ENCODE measurements at places on chromosomes 5 and 9.

- DNase-seq = no peak
These were observed 574.5 kb upstream of the ARRDC3 start for GRCh38 chr5:91957666-91958065.

DNA sequence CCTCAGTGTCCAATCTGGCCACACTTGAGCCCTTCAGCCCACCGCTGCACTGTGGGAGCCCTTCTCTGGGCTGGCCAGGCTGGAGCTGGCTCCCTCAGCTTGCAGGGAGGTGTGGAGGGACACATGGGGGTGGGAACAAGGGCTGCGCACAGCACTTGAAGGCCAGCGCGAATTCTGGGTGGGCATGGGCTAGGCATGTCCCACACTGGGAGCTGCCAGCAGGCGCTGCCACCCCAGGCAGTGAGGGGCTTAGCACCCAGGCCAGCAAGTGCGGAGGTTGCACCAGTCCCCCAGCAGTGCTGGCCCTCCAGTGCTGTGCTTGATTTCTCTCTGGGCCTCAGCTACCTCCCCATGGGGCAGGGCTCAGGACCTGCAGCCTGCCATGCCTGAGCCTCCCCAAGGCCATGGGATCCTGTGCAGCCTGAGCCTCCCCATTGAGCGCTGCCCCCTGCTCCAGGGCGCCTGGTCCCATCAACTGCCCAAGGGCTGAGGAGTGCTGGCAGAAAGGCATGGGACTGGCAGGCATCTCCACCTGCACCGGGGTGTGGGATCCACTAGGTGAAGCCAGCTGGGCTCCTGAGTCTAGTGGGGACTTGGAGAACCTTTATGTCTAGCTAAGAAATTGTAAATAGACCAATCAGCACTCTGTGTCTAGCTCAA is 148.2 kb downstream of the EMB start:
- DNase-seq = no peak

DNA sequence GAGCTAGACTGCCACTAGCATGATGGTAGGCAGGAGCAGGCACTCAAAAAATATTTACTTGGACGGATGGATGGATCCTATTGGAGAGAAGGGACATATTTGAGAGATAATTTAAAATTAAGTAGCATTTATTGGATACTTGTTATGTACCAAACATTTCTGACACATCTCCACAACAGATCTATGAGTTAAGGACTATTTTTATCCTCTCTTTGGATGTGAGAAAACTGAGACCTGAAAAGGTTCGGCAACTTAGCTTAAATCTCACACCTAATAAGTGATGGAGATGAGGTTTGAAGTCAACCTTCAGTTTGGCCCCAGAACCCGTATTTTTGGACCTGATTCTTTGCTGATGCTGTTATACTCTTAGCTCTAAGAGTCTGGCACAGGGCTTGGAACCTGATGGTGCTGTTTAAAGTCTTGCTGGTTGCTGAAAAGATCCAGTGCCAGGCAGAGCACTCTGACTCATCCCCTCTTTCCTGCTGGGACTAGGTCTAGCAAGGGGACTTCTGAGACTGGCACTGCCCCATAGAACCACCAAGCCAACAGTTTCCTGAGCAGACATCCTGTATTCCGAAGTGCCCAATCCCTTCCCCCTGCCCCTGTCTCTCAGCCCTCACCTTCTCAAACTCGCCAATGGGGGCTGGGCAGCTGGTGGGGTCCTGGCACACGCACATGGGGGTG is 15.6 kb downstream of the SPARC start:
- no peak for DNase-seq

DNA sequence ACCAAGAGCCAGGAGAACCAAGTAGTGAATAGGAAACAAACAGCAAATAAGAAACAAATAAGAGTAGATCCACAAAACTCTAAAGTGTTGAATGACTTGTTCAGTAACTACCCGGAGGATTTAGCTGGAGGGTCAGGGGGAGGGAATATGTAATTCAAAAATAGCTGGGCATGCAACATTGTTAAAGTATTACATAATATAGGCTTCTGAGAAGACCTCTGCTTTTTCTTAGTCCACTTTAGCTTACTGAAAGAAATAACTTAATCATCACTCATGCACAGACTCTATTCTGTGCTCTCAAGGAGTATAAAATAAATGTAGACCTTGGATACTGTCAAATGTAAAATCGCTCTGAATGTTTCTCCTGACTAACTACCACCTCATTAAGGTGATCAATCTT is 183.2 kb upstream of the POU5F2 start:
- DNase-seq = no peak

- DNase-seq = no peak
These were observed 598 bp downstream of the PCDHA2 start for GRCh38 chr5:140795259-140795641.

DNA sequence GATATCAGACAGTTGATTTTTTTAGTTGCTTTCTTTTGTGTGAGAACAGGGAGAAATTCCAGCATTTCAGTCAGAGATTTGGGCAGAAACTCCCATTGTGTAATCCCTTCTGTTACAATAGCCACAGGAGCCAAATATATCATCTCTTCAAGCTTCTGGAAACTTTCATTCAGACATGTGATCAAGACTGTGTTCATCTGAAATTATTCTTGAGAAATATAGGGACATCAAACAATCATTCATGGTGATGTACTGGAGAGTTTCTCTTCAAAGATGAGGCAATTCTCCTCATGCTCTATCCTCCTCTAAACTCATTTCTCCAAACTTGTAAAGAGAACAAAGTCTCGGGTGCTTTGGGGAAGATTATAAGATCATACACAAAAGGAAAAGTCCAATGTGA is 35.2 kb upstream of the CSNK1G3 start:
- no peak for DNase-seq

DNA sequence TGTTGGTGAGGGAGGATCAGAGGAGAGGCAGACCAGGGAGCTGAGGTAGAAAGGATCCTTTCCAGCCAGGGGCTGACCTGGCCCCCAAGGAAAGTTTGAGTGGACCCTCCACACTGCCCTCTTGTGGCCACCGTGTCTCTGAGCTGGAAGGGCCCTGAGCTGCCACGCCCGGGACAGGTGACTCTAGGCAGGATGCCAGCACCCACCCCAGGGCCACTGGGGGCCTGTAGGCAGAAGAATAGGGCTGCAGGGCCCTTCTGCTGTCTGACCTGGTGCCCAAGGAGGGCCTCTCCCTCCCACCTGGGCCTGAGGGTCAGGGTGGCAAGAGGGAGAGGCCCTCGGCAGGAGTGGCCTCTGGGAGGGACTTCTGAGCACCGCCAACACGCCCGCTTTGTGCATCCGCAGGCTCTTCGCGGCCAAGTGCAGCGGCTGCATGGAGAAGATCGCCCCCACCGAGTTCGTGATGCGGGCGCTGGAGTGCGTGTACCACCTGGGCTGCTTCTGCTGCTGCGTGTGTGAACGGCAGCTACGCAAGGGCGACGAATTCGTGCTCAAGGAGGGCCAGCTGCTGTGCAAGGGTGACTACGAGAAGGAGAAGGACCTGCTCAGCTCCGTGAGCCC is 76.8 kb downstream of the LMX1B start:
- peak; percentile 25 for DNase-seq

DNA sequence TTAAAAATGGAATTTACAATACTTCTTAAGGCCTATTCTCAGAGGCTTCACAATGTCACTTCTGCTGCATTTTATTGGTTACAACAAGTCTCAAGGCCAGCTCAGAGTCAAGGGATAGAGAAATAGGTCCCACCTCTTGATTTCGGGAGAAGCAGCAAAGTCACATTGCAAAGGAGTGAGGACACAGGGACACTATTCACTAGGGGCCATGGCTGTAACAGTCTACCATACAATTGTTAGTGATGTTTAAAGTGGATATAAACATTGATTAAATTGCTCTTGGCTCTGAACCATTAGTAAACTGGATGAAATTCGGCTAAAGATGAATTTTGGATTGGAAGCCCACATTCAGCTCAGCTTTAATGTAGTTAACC is 21.7 kb upstream of the CMBL start:
- DNase-seq = no peak

DNA sequence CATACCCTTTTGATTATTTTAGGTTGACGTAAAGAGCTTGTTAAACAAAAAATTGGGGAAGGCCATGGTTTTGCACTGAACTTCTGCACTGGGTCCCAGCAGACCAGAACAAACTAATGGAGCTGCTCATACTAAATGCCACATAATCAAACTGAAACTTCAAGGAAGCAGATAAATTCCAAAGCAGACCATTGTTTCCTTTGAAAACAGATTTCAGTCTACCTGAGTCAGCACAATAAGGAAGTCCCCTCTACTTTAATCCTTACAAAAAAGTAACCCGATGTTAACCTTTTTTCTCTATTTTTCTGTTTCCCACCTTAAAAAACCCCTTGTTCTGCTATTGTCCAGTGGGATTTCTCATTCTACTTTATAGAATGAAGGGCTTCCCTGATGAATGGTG is 39.2 kb downstream of the WDR36 start:
- DNase-seq = no peak

- no peak for DNase-seq
These were observed 70.3 kb downstream of the BARX1 start for GRCh38 chr9:93884808-93885207.

DNA sequence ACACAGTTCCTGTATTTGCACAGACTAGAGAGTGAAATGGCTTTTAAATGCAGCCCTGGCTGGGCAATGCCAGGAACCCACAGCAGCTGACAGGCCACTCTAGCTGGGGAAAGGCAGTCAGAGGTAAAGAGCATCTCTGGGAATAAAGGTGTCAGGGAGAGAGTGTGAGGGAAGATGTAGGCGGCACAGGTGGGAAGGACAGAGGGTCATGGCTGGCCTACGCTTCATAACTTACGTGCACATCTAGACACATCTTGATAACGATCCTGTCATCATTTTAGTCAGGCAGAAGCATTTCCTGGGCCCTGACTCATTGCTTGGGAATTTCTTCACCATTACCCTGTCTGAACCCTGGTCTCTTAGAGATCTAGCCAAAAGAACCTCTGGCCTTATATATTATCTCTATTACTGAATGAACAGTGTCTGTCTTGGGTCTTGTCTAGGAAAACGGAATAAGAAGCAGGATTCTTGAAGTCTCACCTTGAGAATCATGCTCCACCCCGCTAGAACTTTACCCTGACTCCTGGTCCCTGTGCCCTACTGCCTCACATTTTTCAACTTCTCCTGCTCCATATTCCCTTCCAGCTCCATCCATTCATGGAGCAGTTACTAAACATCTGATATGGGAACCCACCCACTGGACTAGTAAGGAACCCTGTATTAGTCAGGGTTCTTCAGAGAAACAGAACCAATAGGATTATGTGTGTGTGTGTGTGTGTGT is 106.4 kb upstream of the ELL2 start:
- no peak for DNase-seq

DNA sequence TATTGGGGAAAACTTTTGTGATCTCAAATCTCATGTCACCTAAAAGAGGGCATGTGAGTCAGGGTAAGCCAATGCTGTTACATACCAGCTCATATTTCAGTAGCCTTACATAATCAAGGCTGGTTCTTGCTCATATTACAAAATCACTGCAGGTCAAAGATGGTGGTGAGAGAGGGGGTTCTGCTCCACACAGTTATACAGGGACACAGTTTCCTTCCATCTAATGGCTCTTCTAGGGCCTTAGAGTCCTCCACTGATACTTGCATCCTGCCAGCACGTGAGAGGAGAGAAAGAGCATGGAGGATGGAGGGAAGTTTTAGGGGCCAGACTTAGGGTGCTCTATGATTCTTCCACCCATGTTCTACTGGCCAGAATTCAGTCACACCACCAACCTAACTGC is 130.0 kb downstream of the LIFR start:
- no peak for DNase-seq

DNA sequence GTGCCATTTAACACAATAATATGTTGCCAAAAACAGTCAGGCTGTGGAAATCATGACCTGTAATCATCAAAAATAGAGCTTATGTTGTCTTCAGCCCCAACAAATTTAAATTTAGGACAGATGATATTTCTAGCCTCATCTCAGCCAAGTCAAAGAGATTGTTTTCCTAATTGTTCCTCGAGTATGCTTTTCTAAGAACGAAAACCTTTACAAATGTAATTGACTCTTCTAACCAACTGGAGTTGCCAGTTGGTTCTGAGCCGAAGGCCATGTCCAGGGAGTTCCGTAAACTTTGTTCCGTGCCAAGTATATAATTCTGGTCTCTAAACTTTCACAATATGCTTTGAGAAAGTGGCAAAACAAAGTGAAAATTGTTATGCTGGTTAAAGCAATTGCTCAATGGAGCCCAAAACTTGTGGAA is 160.8 kb downstream of the CEMIP2 start:
- no peak for DNase-seq

DNA sequence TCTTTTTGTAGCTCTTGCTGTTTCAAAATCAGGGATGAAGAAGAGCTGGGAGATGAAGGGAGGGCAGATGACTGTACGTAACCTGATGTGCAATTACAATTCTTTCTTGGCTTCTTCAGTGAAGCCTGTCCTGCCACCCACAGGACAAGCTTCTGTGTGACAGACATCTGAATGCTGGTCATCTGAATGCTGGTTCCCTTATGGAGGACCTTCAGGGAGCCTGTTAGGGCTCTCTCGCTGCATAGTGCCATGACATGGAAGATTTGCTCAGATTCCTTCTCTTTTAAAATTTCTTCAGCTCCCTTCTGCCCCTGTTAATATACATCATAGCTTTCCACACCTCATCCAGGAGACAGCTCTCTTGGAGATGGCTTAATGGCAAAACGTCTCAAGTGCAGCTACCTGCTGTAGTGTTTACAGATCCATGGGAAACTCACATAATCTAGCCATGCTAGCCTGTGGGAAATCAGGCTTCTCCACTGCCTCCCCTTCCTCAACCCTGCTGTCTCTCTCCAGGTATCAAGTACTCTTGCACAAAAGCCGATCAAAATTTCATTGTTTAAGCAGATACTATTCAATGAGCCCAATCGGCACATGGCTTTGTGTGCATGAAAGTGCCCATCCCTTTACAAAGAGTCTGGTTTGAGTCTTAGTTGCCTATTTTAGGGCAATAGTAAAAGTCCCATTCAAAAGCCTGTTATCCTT is 134.6 kb downstream of the RAB3C start:
- no peak for DNase-seq

GRCh38 chr9:20040991-20041696 is 252.3 kb upstream of the SLC24A2 start:
- DNase-seq = no peak

GRCh38 chr5:94945656-94946055 is 327.2 kb downstream of the SLF1 start:
- no peak for DNase-seq

- DNase-seq = no peak
These were observed 160.6 kb downstream of the ZDHHC21 start for GRCh38 chr9:14532456-14533115.
